ENCODE measurements at places on chromosomes 13 and 19.
A peak's percentile ranks its signal among the peaks of the same experiment; 100 is the strongest.

DNA sequence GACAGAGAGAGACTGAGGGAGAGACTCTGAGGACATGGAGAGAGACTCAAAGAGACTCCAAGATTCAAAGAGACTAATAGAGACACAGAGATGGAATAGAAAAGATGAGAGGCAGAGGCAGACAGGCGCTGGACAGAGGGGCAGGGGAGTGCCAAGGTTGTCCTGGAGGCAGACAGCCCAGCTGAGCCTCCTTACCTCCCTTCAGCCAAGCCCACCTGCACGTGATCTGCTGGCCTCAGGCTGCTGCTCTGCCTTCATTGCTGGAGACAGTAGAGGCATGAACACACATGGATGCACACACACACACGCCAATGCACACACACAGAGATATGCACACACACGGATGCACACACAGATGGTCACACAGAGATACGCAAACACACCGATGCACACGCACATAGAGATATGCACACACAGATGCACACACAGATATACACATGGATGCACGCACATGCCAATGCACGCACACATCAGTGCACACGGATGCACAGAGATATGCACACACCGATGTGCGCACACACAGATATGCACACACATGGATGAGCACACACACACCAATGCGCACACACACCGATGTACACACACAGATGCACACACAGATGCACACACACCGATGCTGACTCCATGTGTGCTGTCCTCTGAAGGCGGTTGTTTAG lies 3.3 kb upstream of the F10 start:
- DNase-seq, result no peak

- DNase-seq, result no peak
Observed at GRCh38 chr13:46137627-46138317, 32.9 kb upstream of the CPB2 start.

DNA sequence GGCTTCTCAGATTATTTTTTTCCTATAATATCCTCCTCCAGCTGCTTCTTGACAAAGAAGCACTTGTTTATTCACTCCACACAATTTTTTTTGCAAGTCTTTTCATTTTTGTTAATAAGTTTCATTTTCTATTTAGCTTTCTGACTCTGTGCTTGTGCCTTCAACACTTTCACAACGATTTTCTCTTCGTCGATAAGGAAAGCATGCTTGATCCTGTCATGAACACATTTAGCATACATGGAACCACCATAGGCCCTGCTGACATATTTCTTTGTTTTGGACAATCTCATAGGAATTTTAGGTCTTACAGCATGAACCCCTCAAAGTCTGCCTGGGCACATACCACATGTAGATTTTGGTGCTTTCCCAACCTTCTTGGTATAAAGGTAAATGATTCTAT lies 346.0 kb downstream of the KCNRG start:
- no peak for DNase-seq

GRCh38 chr13:31887286-31887685 lies 144.3 kb upstream of the FRY start:
- no peak for DNase-seq

GRCh38 chr13:67438465-67438864 lies 208.3 kb upstream of the PCDH9 start:
- no peak for DNase-seq

- no peak for DNase-seq
Observed at GRCh38 chr13:42011601-42012350, 36.7 kb upstream of the DGKH start.

DNA sequence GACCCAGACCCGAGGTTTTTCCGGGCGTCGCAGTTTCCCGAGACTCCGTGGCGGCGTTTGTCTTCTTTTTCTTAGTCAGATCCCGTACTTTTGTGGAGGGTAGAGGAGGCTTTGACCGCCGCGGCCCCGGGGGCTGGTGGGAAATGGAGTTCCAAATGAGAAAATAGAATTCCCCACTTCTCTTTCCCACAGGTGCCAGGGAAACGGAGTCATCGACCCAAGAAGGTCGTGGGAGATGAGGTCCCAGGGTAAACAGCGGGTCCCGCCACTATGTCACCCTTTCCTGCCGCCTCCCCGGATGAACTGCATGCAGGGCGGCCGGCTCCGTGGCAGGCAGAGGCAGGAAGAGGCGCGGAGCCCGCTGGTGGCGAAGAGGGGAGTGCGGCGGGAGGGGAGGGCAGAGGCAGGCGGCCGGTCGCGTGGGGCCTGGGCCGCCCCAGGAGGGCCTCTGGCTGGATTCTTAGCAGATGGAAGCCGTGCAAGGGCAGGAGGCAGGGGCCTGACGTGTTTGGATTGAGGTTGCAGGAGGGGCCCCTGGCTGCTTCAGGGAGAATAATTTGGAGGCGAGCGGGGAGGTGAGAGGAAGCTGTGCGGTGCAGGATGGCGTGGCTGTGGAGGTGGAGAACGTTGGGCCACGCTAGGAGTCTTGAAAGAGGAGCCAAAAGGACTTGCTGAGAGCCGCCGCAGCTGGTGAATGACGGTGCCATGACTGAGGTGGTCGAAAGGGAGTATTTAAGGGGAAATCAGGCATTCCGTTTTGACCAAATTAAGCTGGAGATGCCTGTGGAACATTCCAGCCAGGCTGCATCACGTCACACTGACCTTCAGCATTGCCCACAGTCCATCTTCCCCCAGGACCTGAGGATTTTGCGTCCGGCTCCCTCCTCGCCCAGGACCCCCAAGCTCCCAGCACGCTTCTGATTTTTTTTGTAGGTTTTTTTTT lies 11.7 kb downstream of the CYTH2 start:
- peak; percentile 26 for DNase-seq

GRCh38 chr13:113151745-113152690 lies 6.4 kb upstream of the PROZ start:
- DNase-seq, result no peak

GRCh38 chr13:41428155-41428554 lies 29.2 kb upstream of the RGCC start:
- DNase-seq, result no peak

All from stimulated activated CD4-positive, alpha-beta T cell treated with anti-CD3 and anti-CD28 coated beads, Interleukin-12 subunit alpha, Interleukin-12 subunit beta, amount 100 ng/mL, for 24 hours (primary cell).